ENCODE measurements at places on chromosomes 4 and X. TPM values are rescaled to one million over a fixed set of nuclear protein-coding genes. Genes with fewer than 3 reads are reported as not detected.

Gene COL4A6
- total RNA-seq = 0.28 TPM

Gene TRIM61
- total RNA-seq = not detected

GRCh38 chr4:25790024-25790423 is 72.8 kb downstream of the SEL1L3 start:
- DNase-seq = no peak

DNA sequence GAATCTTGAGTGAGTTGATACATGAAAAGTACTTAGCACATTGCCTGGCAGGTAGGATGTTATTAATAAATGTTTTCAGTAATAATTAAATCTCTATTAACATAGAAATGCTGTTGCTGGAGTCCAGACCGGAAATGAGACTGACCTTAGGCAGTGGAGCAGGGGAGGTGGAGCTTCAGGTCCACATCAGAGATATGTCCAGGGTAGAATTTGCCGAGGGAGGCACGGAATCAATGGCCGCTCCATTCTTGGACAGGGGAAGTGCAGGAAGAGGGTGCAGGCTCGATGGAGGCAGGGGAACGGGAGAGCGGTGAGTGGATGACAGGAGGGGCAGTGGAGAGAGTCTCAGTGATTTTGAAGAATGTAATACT is 107.3 kb downstream of the GATB start:
- DNase-seq = no peak

DNA sequence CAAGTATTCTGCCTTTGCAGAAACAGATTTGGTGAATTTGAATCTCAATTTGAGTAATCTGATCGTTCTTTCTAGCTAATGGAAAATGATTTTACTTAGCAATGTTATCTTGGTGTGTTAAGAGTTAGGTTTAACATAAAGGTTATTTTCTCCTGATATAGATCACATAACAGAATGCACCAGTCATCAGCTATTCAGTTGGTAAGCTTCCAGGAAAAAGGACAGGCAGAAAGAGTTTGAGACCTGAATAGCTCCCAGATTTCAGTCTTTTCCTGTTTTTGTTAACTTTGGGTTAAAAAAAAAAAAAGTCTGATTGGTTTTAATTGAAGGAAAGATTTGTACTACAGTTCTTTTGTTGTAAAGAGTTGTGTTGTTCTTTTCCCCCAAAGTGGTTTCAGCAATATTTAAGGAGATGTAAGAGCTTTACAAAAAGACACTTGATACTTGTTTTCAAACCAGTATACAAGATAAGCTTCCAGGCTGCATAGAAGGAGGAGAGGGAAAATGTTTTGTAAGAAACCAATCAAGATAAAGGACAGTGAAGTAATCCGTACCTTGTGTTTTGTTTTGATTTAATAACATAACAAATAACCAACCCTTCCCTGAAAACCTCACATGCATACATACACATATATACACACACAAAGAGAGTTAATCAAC is 15.3 kb downstream of the PLP1 start:
- no peak for DNase-seq

- no peak for DNase-seq
Measured at GRCh38 chr4:121711263-121712000, 14.7 kb upstream of the ANXA5 start.

DNA sequence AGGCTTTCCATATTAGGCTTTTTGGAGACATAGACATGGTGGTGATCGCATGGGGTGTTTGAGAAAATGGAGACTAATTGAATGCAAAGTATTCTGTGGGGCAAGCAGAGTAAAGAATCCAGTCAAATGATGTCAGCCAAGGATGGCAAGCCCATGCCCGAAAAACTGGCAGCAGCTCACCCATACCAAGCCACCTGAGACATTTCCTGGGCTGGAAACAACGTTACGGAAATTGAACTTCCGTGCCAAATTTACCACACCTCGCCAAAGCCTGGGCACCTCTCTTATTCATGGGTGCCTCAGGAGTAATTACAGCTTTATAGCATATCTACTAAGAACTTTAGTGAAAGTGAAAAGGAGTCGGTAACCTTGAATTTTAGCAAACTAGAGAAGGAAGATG is 166.4 kb downstream of the CBR4 start:
- no peak for DNase-seq

DNA sequence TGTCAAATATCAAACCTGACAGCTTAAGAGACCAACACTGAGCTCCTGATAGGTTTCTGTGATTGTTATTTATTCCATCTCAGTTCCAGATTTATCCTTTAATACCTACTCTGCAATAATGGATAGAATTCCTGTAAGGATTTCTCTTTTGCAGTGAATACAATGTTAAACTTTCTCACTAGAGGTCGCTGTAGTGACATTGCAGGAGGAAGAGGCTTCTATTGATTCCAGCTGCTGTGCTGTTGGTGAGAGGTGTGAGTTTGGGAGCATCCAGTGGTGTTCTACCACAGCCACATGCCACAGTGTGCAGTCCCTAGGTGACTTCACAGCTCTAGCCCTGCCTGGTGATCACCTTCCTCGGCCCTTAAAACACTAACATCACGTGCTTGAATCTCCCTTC is 34.6 kb upstream of the DCAF8L2 start:
- DNase-seq = no peak

DNA sequence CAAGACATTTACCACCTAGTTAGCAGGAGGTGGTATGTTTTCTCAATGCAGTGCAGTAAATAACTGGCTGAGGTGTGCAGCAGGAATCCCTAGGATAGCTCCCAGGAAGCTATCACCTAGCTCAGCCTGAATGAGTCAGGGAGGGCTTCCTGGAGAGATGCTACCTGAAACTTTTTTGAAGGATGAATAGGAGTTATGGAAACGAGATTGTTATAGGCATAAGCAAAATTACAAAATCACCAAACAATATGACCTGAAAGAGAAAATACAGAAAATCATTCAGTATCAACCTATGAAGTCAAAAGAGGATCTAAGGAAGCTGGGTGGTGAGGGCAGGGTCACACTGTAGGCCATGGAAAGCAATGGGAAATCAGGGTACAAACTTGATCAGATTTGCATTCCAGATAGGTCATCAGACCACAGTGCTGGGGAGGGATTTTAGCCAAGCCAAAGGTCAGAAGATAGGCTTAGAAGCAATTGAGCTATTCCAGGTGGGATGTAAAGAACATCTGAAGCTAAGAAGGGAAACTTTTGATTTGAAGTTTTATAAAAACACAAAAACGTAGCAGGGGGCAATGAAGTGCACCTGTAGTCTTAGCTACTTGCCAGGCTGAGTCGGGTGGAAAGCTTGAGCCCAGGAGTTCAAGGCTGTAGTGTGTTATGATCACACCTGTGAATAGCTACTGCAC is 11.3 kb downstream of the AREG start:
- no peak for DNase-seq

DNA sequence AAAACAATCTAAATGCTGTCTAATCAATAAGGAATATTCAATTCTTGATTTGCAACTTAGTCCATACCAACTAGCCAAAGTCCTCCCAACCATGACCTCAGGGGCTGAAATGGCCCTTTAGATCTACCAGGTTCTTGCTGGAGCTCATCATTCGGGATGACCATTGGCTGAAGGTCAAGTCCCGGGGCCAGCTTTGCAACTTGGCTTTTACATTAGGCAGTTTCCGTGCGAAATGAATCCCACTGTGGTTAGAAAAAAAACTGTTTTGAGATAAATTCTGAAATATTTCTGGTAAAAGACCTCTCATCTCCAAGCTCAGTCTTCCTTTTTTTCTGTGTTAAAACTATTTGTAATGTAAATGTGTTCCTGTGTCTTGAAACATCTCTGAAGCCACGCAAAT is 178.6 kb downstream of the TENM3 start:
- no peak for DNase-seq

Gene HTR2C
- not detected for total RNA-seq

DNA sequence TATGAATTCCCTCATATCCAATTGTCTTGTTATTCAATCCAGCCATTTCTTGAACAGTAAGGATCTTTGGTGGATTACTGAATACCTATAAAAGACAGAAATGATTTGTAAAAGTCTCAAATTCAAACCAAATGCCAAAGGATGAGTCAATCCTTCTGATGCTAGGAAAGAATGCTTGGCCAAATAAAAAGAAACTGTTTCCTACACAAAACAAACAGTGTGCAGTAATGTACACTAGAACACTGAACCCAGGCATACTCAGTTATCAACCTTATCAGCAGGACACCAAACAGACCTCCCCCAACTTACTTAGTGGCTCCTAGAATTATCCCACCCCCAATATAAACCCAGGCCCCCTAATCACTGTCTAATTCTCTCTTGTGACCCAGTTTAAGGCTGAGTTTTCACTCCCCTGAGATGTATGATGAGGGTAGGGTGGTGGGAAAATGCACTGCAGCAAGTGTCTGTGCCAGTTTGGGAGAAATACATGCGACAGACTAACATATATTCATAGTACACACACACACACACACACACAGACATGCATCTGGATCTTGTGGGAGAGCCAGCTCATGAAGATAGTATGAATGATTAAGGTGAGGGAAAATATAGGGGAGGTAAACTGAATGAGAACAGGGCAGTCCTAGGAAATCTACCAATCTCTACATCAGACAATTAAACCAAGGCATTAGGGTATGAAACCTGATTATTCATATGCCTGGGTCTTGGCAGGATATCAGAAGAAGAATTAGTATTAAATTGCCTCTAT is 35.0 kb downstream of the CLDN2 start:
- no peak for DNase-seq

- DNase-seq = no peak
Measured at GRCh38 chr4:84634961-84635360, 52.0 kb downstream of the CDS1 start.

Gene LRIT3
- total RNA-seq = 0.05 TPM

All from Panc1 (cell line).